ENCODE measurements at places on chromosomes 3 and 15.

DNA sequence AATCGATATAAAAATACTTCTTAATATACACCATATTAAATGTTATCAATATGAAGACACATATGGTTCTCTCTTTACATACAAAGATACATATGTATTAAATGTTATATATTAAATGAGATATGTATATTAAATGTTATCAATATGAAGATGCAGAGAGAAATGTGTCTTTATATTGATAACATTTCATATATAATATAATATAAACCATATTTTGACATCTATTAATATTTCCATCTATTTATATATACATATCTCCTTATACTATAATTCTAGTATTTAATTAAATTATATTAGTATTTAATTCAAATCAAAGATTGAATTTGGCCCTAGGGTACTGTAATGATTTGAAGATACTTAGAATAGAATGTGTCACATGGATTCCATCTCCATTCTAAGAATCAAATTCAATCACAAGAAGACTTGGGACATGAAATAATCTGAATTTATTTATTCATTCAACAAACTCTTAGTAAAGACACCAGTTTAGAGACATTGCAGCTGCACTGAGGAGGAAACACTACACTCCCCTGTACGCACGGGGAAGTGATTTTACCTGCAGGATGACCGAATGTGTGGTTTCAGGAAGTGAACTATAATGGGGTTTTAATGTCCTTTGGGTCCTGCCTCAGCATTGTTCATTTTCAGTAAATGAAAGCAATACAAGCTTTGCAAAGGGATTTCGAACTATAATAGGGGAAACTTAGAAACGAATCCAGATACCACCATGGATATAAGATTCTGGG lies 365.1 kb downstream of the MECOM start:
- no peak for DNase-seq

- DNase-seq = peak; percentile 90
Measured at GRCh38 chr15:44663410-44664308, at the start of gene SPG11. Gene SPG11 (minus strand): TSS chr15:44663662. CDS start chr15:44663647, 15 bp downstream.

- no peak for DNase-seq
Measured at GRCh38 chr3:178964551-178964950, 107.1 kb downstream of the ZMAT3 start.

GRCh38 chr15:74869726-74870407 lies 3.3 kb downstream of the SCAMP2 start:
- no peak for DNase-seq

- DNase-seq = no peak
Measured at GRCh38 chr3:169103951-169104941, 559.3 kb downstream of the MECOM start.

GRCh38 chr3:52217409-52217805 lies 8.0 kb downstream of the TLR9 start:
- DNase-seq = no peak

- no peak for DNase-seq
Measured at GRCh38 chr3:20658491-20658890, 472.5 kb upstream of the SGO1 start.

Measured in NCI-H2081 treated with DMSO at 0.1 percent for 48 hours (cell line).